Cardiac muscle cell (in vitro differentiated cells and primary cell): ENCODE measurements at places on chromosomes 11 and 22.
A peak's percentile ranks its signal among the peaks of the same experiment; 100 is the strongest.

- peaks cover 3% of the 10 kb centered on the region for H3K4me1 ChIP-seq
- H3K4me3 ChIP-seq, result no peak overlapping the region
- no peak overlapping the region for H3K27ac ChIP-seq
- no peak for DNase-seq
- no peaks in the 10 kb centered on the region for H3K36me3 ChIP-seq
- H3K27me3 ChIP-seq, result no peaks in the 10 kb centered on the region
Measured at GRCh38 chr11:41283191-41283930, 176.1 kb downstream of the LRRC4C start.

- peak; percentile 86 for DNase-seq
- peak overlapping the region; percentile 36 for H3K4me3 ChIP-seq
Measured at GRCh38 chr11:46238078-46238966, 39.1 kb upstream of the CREB3L1 start.

DNA sequence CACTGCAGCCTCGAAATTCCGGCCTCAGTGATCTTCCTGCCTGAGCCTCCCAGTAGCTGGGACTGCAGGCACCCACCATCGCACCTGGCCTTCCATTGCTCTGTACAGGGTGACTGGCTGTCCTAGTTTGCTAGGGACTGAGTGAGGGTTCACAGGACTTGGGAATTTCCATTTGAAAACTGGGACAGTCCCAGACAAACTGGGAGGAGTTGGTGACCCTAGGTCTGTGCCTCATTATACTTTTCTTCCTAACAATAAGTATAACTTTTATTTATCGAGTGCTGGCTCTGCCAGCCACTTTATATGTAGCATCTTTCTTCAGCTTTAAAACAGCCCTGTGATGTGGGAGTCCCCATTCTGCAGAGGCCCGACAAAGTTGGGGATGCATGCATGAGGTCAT lies 25.5 kb downstream of the TCP11L1 start:
- no peak overlapping the region for H3K4me3 ChIP-seq
- H3K27me3 ChIP-seq, result no peaks in the 10 kb centered on the region
- H3K36me3 ChIP-seq, result no peaks in the 10 kb centered on the region
- DNase-seq, result no peak
- no peak overlapping the region for H3K27ac ChIP-seq

DNA sequence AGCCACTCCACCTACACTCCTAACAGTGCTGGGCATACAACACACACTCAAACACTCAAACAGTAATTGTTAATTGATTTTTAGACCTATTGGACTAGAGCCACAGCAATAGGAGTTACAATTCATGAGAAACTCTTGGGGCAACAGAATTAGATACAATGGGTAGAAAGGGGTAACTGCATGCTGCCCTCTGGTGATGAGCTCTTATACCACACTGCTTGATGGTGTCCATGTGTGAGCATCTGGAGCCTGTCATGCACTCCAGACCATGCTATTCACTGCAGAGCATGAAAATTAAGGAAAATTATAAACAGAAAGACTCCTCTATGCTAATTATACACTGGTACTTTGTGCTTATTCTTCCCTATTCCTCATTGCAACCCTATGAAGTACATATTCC lies 975.5 kb upstream of the CCDC90B start:
- no peak overlapping the region for H3K27ac ChIP-seq
- H3K27me3 ChIP-seq, result no peaks in the 10 kb centered on the region
- H3K36me3 ChIP-seq, result no peaks in the 10 kb centered on the region
- no peak for DNase-seq
- no peaks in the 10 kb centered on the region for H3K4me1 ChIP-seq

DNA sequence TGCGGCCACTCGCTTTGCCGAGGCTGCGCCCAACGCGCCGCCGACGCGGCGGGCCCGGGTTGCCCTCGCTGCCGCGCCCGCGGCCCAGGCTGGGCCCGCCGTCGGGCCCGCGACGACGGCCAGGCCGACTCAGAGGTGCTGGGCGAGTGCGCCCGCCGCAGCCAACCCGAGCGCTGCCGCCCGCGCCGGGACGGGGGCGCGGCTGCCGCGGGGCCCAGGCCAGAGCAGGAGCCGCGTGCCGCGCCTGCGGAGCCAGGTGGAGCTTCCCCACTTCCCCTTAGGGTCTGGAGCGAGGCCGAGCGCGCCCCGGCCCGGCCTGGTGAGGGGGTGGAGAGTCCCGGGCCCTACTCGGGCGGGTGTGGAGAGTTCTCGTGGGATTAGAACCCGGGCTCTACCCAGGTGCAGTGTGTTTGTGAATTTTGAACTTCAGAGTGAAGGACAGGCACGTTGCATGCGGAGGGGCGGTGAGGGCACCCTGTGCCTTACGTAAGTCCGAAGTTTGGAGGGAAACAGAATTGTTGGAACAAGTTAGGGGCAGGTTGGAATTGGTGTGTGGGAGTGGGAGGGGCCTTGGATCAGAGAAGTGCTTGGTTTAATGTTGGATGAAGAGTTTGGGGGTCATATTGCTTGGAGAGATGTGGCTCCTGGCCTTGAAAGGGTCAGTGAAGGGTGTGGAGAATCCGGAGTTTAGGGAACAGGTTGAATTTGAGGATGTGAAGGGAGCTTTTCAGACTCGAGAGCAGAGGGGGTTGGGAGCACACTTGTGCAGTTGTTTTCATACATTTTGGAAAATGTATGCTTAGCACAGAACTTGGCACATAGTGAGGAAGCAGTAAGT lies 697 bp downstream of the RNF169 start:
- peak overlapping the region; percentile 73 for H3K4me3 ChIP-seq
- no peaks in the 10 kb centered on the region for H3K36me3 ChIP-seq
- H3K4me1 ChIP-seq, result peaks cover 7% of the 10 kb centered on the region
- peak; percentile 62 for DNase-seq

DNA sequence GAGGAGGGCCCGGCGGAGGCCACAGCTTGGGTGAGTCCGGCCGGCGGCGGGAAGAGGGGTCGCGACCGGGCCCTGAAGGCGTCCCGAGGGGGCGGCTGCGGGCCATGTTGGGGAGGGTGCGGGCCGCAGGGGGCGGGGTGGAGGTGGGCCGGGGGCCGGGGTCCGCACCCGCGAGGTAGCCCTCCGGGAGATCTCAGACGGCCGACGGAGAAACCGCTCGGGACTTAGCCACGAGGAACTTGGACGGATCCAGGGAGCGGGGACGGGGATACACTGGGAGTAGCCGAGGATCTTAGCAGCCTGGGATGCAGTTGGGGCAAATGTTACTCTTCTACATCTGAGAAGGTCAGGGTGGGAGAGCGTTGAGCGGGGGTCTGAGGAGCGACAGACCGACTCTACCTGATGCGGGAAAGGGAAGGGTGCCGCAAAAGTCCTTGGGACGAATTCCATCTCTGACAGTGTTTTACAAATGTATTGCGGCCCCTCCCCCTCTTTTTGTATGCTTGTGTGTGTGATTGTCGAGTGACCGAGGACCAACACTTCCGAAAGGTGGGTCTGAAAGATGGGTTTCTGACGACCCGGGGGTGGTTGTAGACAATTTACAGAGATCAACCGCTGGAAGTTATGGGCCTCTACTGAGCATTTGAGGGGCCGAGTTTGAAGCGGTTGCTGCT lies 658 bp downstream of the STIP1 start:
- no peaks in the 10 kb centered on the region for H3K27me3 ChIP-seq
- H3K36me3 ChIP-seq, result no peaks in the 10 kb centered on the region
- H3K4me1 ChIP-seq, result peaks cover 14% of the 10 kb centered on the region
- no peak for DNase-seq
- H3K27ac ChIP-seq, result no peak overlapping the region

GRCh38 chr11:78684377-78684776 lies 109.7 kb upstream of the NARS2 start:
- no peaks in the 10 kb centered on the region for H3K4me1 ChIP-seq
- no peak overlapping the region for H3K27ac ChIP-seq
- no peak overlapping the region for H3K4me3 ChIP-seq
- H3K27me3 ChIP-seq, result no peaks in the 10 kb centered on the region
